ENCODE measurements at places on chromosomes 2 and 18.

DNA sequence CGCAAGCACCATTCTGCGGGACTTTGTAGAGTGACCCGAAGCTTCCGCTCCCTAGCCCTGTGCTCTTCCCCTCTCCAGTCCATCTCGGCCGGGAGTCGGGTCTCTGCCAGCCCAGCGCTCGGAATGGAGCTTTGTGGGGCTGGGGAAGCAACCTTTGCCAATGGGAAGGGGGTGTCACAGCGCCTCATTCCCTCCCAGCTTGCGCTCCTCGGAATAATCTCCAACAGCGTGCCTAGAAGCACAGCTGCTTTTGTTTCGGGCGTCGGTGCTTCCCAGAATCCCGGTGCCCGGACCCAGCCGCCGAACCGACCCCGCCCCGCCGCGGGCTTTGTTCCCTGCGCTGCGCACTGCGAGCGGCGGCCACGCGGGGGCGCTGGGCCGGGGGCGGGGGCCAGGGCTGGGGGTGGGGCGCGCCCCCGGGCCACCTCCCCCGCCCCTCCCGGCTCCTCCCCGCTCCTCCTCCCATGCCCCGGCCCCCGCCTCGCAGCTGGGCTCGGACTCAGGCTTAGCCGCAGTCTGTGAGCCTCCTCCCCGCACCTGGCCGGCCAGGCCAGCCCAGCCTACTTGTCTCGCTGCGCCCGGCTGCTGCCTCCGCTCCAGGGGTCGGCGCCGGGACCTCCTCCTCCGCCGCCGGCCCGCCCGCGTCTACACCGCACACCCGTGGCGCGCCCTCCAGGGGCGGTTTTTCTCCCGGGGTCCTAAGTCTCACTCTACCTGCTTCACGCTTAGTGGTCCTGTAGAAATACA lies 77.7 kb upstream of the SMAD2 start:
- DNase-seq, result peak; percentile 32

GRCh38 chr2:106853631-106854030 lies 32.3 kb downstream of the ST6GAL2 start:
- DNase-seq, result no peak

GRCh38 chr2:130754811-130755210 lies 529 bp upstream of the AMER3 start:
- DNase-seq, result no peak

DNA sequence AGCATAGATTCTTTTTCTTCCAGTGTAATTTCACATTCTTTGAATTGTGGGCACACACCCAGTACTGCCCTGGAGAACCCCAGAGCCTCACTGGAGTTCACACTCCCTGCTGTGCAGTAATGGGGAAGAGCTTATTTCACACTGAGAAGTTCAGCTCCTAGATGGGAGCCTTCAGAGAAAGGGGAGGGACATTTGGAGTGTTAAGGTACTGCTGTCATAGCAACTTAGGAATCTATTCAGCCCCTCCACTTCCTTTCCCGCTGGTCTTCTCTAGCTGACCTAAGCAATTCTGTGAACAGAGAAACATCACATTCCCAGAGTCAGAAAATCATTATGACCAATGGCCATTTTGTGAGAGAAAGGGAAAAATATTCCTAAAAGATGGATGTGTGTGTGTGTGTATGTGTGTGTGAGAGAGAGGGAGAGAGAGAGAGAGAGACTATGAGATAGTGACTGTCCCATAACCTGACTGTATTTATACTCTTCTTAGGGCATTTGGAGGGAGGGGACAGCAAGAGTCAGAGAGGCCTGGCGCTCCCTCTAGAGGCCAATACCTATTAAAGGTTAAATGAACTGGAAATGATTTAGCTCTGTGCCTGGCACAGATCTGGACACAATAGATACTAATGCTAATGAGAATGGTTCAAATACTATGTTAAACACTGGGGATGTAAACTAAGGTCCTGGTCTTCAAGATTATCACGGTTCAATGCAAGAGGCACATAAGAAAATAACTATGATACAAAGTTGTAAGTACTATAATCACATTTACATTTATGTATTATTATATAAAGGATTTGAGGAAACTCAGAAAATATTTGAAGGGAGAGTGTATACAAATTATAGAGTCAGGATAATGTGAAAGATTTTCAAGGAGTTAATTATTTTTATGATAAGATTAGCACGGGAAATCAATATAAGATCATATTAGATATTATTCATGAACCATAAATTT lies 41.5 kb upstream of the RPE start:
- DNase-seq, result peak; percentile 23

GRCh38 chr2:159157361-159158209 lies 128.9 kb downstream of the WDSUB1 start:
- no peak for DNase-seq

GRCh38 chr2:157216286-157216965 lies 41.1 kb upstream of the GALNT5 start:
- no peak for DNase-seq

DNA sequence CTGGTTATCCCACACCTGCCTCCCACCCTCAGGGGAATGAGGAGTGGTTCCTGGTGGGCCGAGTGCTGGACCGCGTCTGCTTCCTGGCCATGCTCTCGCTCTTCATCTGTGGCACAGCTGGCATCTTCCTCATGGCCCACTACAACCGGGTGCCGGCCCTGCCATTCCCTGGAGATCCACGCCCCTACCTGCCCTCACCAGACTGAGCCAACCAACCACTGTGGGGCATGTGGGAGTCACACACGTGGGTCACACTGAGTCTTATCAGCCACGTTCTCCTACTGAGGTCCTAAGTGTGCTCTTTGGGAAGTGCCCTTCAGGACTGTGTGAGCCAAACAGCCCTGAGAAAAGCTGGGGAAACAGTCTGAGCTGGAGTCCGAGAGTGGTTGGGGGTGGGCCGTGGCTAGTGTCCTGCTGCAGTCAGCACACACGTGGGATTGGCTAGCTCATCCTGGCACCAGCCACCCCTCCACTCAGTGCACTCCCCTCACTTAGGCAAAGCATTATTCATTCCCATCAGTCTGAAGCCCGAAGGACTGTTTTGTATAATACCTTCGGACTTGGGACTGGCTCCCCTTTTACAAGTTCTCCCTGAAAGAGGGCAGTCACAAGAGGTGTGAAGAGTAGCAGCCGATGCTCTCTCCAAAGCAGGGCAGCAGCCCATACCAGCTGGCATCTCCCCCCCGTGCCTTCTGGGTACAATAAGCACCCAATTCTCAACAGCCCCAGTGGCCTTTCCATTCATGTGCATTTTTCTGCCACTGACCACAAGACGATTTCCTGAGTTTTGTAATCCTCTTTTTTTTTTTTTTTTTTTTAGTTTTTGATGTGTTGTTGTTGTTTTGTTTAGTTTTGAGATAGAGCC lies 4.6 kb downstream of the TIGD1 start:
- DNase-seq, result no peak

- peak; percentile 22 for DNase-seq
These were observed 67.6 kb downstream of the SDC1 start for GRCh38 chr2:20157193-20157891.

DNA sequence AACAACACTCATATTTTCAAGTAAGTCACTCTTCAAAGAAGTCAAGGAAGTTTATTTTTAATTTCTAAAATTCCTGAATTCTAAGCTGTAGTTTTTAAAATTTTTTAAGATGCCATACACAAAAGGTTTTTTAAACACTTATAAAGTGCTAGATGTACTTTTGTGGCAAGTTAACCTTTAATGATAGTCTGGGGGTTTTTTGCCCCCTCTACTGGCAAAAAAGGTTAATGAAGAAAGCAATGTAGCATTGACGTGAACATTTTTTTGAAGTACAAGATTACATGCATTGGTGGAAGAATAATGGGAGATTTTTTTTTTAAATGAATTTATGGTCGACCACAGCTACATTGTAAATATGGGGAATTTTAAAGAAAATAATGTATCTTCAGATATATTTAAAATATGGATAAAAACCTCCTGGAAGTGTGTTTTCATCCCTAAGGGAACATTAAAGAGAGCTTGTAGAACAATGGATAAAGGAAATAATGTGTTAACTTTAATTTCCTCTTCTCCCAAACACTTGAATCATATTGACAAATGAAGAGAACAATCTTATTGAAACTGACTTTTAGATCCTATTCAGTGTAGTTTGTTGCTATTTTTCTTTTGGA lies 12.6 kb downstream of the ITPRID2 start:
- no peak for DNase-seq

DNA sequence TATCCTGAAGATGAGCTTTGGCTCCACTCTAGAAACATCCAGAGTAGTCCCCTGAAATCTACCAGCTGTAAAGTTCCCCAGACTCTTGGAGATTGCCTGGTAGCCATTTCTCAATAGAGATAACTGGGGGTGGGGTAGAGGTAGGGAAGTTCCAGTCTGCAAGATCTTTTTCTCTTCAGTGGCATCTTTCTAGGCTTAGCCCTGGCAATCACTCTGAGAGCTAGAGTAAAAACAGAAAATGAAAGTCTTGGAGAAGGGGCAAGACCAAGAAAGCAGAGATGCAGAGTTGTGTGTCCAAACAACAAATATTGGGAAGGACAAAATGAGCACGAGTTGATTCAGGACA lies 41.8 kb upstream of the LCLAT1 start:
- DNase-seq, result no peak

GRCh38 chr2:4762951-4763376 lies 929.2 kb upstream of the SOX11 start:
- peak; percentile 6 for DNase-seq

DNA sequence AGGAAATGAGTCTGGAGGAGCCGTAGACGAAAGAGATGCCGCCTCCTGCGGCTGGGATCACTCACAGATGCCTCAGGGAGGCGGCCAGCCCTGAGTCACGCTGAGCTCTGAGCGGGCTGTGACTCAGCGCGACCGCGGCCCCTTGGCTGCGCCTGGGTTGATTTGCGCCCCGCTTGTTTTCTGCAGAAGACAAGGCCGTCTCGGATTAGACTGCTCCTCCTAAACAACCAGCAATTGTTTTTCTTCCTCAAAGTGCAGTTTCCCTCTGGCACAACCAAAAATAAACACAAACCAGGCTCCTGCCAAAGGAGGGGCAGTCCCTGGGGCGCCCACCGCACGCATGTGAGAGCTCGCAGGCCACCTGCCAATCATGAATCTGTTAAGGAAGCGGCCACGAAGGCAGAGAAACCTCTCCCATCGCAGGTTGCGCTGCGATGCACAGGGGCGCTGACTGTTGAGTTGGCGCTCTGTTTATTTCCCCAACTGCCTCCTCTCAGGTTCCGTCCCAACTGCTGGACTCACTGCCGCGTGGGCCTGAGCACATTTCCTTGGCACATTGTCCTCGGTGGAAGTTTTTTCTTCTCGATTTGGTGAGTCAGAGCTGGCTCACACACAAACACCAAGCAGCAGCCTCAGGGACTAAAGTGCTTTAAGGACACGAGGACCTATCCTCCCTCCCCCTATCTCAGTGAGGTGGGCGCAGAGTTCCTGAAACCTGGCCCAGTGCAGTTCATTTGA lies 85.2 kb upstream of the NDUFV2 start:
- no peak for DNase-seq

GRCh38 chr2:187017438-187017837 lies 168.5 kb upstream of the ZSWIM2 start:
- DNase-seq, result no peak

DNA sequence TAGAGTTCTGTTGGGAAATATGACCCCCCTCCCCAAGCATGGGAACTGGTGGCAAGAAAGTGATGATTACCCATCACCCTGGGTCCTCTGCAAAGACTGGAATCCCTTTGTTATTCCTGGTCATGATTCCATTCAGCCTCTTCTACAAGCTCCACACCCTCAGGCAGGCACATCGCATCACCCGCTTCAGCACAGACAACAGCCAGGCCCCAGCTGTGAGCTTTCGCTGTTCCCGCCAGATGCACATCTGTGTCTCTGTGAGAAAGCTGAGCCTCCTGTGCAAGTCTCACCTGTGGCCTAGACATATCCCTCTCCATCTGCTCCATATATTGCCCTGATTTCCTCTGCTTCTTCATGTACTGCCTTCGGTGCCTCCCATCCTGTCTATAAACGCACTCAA lies 368.0 kb upstream of the RAB6C start:
- no peak for DNase-seq

- DNase-seq, result no peak
These were observed 57.8 kb upstream of the TXNDC2 start for GRCh38 chr18:9827793-9828505.

DNA sequence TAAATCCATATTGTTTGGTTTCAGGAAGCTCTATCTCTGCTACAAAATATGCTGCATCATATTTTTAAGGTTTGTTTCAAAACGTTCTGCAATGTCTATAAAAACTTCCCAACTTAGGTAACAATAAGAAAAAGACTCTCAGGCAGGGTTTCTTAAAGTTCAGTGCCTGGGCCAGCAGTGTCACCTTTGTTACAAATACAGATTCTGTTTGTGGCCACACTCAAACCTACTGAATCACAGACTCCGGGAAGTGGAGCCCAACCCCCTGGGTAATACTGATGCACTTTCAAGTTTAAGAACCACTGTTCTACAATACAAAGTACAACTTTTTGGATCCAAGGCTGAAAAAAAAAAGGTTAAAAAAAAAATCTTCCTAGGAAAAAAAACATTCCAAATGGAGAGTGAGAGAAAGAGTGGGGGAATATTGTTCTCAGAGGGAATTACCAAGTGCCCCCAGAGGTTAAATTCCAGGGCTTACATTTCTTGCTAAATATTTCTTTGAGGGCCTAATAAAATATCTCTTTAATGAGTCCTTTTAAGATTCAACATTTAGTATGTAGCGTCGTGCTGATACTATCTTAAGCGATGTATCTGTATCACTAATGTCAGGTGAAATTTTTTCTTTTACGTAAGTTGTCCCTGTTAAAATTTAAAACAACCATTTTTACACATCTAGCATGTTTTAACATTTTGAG lies 476.7 kb downstream of the TXNL1 start:
- no peak for DNase-seq

GRCh38 chr2:217414429-217414828 lies 554.6 kb upstream of the TNP1 start:
- DNase-seq, result no peak

DNA sequence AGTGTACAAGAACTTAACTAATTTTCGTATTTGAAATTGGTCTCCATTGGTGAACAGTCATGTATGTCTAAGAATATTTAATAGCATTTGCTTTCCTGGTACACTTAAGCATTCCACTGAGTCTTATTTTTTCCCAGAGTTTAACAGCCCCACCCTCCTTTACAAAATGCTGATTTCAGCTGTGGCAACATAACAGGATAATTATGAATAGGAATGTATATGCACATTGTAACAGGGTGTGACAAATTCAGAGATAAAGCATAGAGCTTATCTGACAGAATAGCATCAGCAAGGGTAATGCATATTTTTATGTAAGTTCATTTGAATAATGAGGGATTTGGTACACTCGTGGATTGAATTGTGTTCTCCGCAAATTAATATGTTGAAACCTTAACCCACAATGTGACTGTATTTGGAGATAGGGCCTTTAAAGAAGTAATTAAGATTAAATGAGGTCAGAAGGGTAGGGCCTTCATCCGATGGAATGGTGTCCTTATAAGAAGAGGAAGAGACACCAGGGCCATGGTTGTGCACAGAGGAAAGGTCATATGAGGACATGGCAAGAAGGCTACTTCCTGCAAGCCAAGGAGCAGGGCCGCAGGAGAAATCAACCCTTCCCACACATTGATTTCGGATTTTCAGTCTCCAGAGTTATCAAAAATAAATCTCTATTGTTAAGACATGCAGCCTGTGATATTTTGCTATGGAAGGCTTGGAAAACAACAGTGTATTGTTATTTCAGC lies 439.7 kb upstream of the CDH20 start:
- DNase-seq, result no peak

GRCh38 chr2:26488463-26489212 lies 10.7 kb upstream of the OTOF start:
- no peak for DNase-seq

Measured in NCI-H2029 (cell line).